H9 (cell line): ENCODE measurements at places on chromosomes 11 and 22. TPM values are rescaled to one million over a fixed set of nuclear protein-coding genes. Genes with fewer than 3 reads are reported as not detected.

The MISFA gene
- total RNA-seq, result 2.8 and 3.7 TPM in 2 replicates

The SCGB2A2 gene
- not detected in 2 replicates for total RNA-seq

The MMP1 gene
- not detected in 2 replicates for total RNA-seq

The MYO18B gene
- 0.26 and 0.46 TPM in 2 replicates for total RNA-seq

The P2RY6 gene
- total RNA-seq, result not detected in 2 replicates

The KRTAP5-8 gene
- total RNA-seq, result not detected in 2 replicates

The C22orf31 gene
- total RNA-seq, result not detected in 2 replicates

The MMP13 gene
- total RNA-seq, result not detected in 2 replicates

The APOL3 gene
- 0.13 TPM in 1 of 2 replicates, not detected in the other for total RNA-seq

The OR51B2 gene
- total RNA-seq, result not detected in 2 replicates

The LMO2 gene
- 0.33 and 0.48 TPM in 2 replicates for total RNA-seq

The PAK1 gene
- 120 and 122 TPM in 2 replicates for total RNA-seq

The ALG9 gene
- total RNA-seq, result 25.5 and 26.0 TPM in 2 replicates

The DDI1 gene
- total RNA-seq, result not detected in 2 replicates

The MMP7 gene
- not detected in 2 replicates for total RNA-seq

The GNAZ gene
- 5.0 and 5.2 TPM in 2 replicates for total RNA-seq

The HORMAD2 gene
- not detected in 2 replicates for total RNA-seq

The FZD4 gene
- total RNA-seq, result 3.9 and 4.5 TPM in 2 replicates

The PDE3B gene
- total RNA-seq, result 6.6 and 7.2 TPM in 2 replicates

The XKR3 gene
- total RNA-seq, result 0.22 TPM in 1 of 2 replicates, not detected in the other

The OR5P2 gene
- not detected in 2 replicates for total RNA-seq

The STX3 gene
- total RNA-seq, result 37.7 and 41.0 TPM in 2 replicates

The MRGPRX4 gene
- total RNA-seq, result not detected in 2 replicates

The OSBPL5 gene
- total RNA-seq, result 11.1 and 16.1 TPM in 2 replicates

The API5 gene
- total RNA-seq, result 147 and 151 TPM in 2 replicates

The RFPL2 gene
- total RNA-seq, result not detected in 2 replicates

The INS gene
- total RNA-seq, result not detected in 2 replicates

The FAT3 gene
- total RNA-seq, result 16.3 and 19.1 TPM in 2 replicates

The KCNC1 gene
- 0.04 TPM in 1 of 2 replicates, not detected in the other for total RNA-seq

The SYCE3 gene
- total RNA-seq, result 0.85 and 0.97 TPM in 2 replicates

The APOL4 gene
- total RNA-seq, result not detected in 2 replicates

The GPR83 gene
- 0.15 TPM in 1 of 2 replicates, not detected in the other for total RNA-seq

The SHANK3 gene
- 8.4 and 8.7 TPM in 2 replicates for total RNA-seq

The LRRC51 gene
- total RNA-seq, result 3.1 and 6.4 TPM in 2 replicates

The ISX gene
- not detected in 2 replicates for total RNA-seq

The OR4P4 gene
- total RNA-seq, result not detected in 2 replicates

The RRAS2 gene
- 154 and 158 TPM in 2 replicates for total RNA-seq

The TMEM151A gene
- 1.2 and 1.4 TPM in 2 replicates for total RNA-seq

The ASCL2 gene
- 0.35 TPM in 2 replicates for total RNA-seq

The NLRP14 gene
- total RNA-seq, result 0.07 TPM in 1 of 2 replicates, not detected in the other

The DCDC1 gene
- total RNA-seq, result 0.09 and 0.22 TPM in 2 replicates

The C11orf16 gene
- 0.15 TPM in 1 of 2 replicates, not detected in the other for total RNA-seq

The PRODH gene
- total RNA-seq, result 51.2 and 54.3 TPM in 2 replicates

The ACRV1 gene
- not detected in 2 replicates for total RNA-seq

The LYVE1 gene
- not detected in 2 replicates for total RNA-seq

The MPPED1 gene
- total RNA-seq, result 0.18 and 0.28 TPM in 2 replicates

The MRGPRX3 gene
- total RNA-seq, result not detected in 2 replicates

The APOC3 gene
- total RNA-seq, result not detected in 2 replicates

The SMIM35 gene
- total RNA-seq, result not detected in 2 replicates

The OR5I1 gene
- total RNA-seq, result not detected in 2 replicates

The SLC17A6 gene
- total RNA-seq, result not detected in 2 replicates

The GATD1 gene
- total RNA-seq, result 51.5 and 60.0 TPM in 2 replicates

The SCARF2 gene
- total RNA-seq, result 10.8 and 12.7 TPM in 2 replicates
